Mammary epithelial cell (primary cell): ENCODE measurements at places on chromosomes 11 and 22. TPM values are rescaled to one million over a fixed set of nuclear protein-coding genes. Genes with fewer than 3 reads are reported as not detected.
A peak's percentile ranks its signal among the peaks of the same experiment; 100 is the strongest.

- peak; percentile 50 for DNase-seq
Measured at GRCh38 chr11:2269601-2270321, 627 bp downstream of the ASCL2 start.

DNA sequence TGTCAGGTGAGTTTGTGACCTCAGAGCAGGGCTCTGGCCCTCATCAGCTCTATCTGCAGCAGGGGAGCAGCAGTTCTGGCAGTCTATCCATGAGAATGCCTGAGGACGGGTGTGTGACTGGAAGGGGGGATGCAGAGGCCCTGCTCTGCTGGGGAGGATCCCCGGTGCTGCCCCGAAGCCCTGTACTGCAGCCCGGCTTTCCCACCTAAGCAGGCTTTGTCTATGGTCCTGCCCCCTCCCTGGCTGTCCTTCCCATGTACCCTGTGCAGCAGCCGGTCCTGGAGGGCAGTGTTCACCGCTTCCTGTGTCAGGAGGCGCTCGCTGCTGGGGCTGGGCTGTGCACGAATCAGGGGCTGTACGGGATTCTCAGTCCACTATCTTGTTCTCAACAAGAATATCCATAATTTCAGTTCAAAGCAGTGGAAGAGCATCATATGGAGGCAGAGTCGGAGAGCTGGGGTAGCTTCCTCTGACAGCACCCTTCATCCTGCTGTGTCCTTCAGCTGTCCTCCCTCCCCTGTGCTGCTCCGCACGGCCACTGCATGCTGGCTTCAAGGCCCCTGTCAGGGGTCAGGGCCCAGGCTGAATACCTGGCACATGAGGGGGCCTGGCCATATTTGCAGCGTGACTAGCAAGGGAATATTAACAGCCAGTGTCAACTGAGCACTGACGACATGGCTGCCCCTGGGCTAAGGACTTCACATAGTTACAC, 125.2 kb downstream of the CTTN start:
- no peak for DNase-seq

DNA sequence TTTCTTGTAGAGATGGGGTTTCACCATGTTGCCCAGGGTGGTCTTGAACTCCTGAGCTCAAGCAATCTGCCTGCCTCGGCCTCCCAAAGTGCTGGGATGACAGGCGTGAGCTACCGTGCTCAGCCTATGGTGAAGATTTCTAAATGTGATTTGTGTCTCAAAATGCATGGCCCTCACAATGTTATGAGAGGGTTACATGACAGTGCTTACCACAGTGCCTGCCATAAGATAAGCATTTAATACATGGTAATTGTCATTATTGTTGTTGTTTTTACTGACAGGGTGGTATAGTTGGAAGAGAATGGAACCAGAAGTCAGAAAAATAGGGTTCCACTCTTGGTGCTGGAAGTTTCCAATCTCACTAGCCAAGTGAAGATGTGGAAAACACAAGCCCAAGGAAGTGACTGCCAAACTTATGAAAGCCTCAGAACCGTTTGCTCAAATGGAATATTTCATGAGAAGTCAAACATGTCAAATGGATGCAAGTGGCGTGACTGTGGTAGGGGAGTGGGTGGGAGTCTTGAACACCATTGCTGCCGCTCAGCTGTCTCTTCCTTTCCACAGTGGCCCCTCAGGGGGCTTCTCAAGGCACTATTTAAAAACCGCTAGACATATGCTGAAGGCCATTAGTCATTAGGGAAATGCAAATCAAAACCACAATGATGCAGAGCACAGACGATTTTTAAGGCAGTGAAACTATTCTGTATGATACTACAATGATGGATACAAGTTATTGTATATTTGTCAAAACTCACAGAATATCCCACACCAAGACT, 29.1 kb upstream of the LMO2 start:
- no peak for DNase-seq

SLC7A4 gene
- 1.7 TPM for total RNA-seq

GRCh38 chr22:38266120-38266519, 6.7 kb downstream of the TMEM184B start:
- no peak for DNase-seq

DNA sequence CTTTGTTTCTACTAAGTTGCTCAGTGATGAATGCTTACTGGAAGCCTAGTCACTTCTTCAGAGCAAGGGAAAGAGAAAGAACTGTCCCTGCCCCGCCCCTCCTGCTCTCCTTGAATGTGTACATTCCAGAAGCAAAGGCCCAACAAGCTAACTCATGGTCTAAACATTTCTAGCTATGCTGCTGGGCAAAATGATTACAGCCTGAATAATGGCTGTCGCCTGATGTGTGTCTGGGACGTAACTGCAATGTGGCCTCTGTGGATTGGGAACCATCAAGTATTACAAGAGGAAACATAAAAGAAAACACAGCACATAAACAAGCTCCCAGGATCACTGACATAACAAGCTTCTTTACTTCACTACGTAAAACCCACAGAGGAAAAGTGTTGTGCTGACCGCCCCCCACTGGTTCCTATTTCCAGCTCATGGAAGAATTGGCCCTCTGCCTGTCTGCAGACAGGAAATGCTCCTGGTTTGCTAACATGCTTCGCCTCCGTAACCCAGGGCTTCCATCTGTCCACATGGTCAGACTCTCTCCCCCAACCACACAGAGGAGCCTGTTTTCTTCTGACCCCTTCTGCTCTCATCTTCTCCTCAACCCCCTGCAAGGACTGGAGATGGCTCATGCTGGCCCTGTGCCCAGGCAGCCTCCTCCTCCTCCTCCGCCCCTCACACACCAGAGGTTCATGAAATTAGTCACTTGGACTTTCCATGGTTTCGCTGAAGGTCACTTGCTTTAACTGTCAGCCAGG, 187.2 kb downstream of the MAML2 start:
- DNase-seq, result peak; percentile 93

DNA sequence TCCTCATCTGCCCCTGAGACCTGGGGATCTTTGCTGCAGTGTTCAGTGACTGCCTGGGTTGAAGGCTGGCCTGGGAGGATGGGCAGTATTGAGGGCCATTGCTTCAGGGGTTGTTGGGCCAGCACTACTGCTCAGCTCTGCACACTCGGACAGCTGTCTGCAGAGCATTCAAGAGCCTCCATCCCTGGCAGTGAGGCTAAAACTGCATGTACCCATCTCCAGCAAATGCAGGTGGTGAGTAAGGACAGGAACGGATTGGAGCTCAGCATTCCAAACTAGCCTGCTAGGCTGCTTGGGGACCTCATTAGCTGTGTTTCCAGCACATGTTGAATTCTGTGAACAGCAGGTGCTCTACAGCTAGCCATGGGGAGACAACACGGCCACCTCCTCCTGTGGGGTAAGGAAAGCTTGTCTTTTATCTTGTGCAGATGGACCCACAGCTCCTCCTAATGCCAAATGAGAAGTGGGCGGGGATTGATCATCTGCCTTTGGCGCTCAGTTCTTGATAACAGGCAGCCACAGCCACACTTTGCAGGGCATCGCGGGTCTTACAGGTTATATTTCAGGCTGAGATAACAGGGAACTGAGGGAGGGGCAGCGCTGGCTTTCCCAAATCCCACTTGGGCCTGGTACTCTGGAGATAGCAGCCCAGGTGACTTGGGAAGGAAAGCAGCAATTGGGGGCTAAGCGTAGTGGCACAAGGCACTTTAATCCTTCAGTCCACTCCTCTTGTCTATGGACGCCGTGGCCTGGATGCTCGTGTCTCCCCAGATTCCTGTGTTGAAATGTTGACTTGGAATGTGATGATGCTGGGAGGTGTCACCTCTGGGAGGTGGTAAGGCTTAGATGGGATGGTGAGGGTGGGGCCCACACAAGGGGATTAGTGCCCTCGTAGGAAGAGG, 254.5 kb upstream of the B3GAT1 start:
- DNase-seq, result no peak

- DNase-seq, result no peak
Measured at GRCh38 chr11:98495601-98496000, 525.1 kb upstream of the CNTN5 start.

DNA sequence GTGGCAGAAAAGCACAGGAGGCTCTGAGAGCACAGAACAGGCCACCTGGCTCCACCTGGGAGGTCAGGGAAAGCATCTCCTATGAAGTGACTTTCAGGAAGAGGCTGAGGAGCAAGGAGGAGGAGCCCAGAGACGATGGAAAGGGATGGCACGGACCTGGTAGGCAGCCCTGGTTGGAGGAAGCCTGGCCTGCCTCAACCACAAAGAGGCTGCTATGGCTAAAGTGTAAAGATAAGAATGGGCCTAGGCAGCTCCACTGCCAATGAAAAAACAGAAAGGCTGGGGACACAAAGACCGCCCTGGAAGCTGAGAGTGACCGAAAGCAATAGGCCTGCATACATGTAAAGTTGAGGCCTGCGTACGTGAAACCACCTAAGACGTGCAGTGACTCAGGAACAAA, 31.2 kb upstream of the ETS1 start:
- no peak for DNase-seq

- no peak for DNase-seq
Measured at GRCh38 chr11:118200901-118201680, 23.7 kb downstream of the JAML start.

- peak; percentile 75 for DNase-seq
Measured at GRCh38 chr11:83159902-83160865, 3.3 kb downstream of the PCF11 start.

- DNase-seq, result no peak
Measured at GRCh38 chr11:84264066-84264465, 977.9 kb upstream of the CCDC90B start.

GRCh38 chr11:44904261-44905020, 46.2 kb downstream of the TP53I11 start:
- DNase-seq, result no peak

DNA sequence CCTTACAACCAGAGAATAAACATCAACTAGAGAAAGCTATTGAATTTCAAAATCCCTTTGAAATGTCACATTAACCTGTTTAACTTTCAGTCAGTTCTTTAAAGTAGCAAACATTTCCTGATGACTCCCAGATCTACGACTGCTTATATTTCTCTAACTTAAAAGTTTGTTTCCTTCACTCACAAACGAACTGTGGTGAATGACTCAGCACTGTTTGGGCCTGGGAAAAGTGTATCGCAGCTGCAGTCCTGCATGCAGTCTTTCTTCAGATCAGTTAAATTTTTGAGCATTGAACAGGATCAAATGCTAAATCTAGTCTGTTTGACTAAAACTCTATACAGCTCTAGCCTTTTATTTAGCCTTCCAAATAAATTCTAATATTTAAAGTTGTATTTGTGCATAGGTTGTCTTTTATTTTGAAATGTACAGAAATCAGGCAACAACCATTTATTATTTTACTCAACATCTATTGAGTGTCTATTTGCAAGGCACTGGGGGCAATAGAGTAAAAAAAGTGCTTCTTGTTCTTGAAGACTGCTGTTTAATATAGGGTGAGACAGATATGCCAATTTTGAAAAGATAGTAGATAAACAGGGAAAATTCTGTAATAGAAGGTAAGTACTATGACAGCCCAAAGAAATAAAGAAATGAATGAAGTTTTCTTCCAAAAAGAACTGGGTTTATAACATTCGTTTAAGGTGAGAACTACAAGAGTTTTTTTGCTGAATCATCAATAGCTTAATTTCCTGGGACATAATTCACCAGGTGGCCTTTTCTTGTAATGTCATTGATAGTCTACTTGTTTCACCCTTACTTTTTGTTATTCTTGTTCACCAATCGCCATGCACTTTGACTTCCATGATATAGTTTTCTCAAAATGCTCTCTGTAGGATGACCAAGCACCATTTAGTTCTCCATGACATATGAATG, 235.4 kb downstream of the METTL15 start:
- peak; percentile 66 for DNase-seq

LARGE1 gene
- total RNA-seq, result 7.5 TPM

GRCh38 chr11:126485986-126486635, 130.6 kb downstream of the ST3GAL4 start:
- no peak for DNase-seq

ISX gene
- not detected for total RNA-seq

- peak; percentile 32 for DNase-seq
Measured at GRCh38 chr22:41544671-41545476, 604 bp upstream of the POLR3H start.

GRCh38 chr22:48803948-48804810, 1023.5 kb downstream of the BRD1 start:
- no peak for DNase-seq

RASL10A gene
- 0.66 and 0.72 TPM in 2 replicates for total RNA-seq

DNA sequence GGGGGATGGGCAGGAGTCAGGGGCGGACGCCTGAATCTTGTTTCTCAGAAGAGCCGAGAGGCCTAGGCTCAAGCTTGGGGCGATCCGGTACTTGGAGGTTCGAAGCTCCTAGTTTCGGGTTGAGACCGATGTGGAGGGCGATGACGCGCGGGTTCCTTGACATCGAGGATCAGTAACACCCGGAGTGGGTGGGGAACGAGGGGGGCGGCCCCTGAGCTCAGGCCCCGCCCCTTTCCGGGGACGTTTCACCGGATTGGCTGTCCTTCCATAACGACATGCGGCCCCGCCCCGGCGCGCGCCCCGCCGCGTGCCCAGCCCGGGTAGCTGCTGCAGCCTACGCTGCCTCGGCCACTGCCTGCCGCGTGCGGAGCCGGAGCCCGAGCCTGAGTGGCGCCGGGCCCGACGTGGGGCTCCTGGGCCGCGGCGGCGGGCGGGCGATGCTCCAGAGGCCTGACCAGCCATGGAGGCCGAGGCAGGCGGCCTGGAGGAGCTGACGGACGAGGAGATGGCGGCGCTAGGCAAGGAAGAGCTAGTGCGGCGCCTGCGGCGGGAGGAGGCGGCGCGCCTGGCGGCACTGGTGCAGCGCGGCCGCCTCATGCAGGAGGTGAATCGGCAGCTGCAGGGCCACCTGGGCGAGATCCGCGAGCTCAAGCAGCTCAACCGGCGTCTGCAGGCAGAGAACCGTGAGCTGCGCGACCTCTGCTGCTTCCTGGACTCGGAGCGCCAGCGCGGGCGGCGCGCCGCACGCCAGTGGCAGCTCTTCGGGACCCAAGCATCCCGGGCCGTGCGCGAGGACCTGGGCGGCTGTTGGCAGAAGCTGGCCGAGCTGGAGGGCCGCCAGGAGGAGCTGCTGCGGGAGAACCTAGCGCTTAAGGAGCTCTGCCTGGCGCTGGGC, at the start of gene CCDC85B:
TSS of gene CCDC85B (plus strand) at position 350 of the 895 bp plus-strand sequence. CDS start at position 461, 111 bp downstream.
- peak; percentile 96 for DNase-seq

DNA sequence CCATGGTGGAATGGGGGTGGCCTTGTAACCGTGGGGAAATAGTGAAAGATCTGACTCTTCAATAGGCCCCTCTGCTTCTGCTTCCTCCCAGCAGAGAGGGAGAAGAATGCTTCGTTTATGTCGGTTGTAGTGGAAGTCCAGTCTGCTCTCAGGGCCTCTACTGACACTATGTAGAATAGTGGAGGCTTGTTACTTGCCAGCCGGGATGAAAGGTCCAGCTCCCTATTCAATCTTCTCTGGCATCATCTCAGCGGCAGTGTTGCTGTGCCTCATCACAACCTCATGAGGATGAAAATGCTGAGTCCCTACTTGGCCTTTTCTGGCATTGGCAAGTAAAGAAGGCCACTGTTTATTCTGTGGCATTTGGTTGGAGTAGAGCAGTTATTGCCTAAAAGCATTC, 820.9 kb upstream of the TENM4 start:
- DNase-seq, result no peak

- peak; percentile 84 for DNase-seq
Measured at GRCh38 chr11:32088117-32088941, 2.5 kb upstream of the RCN1 start.

- peak; percentile 9 for DNase-seq
Measured at GRCh38 chr22:22235558-22235957, 9.0 kb upstream of the VPREB1 start.

HTR3B gene
- not detected in 2 replicates for total RNA-seq

- DNase-seq, result no peak
Measured at GRCh38 chr11:61055776-61056175, 46.5 kb upstream of the CD5 start.

- no peak for DNase-seq
Measured at GRCh38 chr11:2199466-2200341, 28.1 kb upstream of the TH start.

- no peak for DNase-seq
Measured at GRCh38 chr11:10628508-10629236, 60.2 kb upstream of the LYVE1 start.
